ENCODE measurements at places on chromosomes 3 and 15.

DNA sequence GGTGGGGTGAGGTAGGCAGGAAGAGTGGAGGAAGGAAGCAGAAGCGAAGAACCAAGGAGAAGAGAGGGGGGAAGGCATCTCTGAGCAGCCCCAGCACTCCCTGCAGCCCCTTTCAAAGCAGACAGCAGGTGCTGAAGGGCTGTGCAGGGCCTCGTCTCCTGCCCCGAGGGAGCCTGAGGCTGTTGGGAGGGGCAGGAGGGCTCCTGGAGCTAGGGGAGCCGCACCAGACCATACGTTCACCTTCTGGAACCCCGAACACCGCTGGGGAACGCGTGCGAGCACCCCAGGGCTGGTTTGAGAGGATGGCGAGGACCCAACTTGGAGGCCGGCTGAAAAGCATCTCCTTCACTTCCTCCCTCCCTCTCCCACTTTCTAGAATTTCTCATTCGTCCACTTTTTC lies 259.8 kb downstream of the FAM43A start:
- no peak for DNase-seq

DNA sequence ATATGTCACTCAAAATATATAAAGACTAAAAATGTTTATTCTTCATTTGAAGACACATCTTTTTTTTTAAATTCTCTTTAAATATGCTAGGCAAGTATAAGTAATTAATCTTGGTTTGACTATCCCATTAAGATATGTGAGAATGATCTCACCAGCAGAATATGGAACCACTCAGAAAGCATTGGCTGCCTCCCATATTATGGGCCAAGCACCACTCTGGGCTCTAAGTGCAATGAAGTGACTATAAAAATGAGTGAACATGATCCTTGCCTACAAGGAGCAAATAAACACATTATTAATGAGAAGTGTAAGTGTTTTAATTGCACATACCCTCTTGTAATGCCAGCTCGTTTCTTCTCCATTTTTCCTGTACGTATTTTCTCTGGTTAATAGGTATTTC lies 328.5 kb downstream of the NAALADL2 start:
- no peak for DNase-seq

DNA sequence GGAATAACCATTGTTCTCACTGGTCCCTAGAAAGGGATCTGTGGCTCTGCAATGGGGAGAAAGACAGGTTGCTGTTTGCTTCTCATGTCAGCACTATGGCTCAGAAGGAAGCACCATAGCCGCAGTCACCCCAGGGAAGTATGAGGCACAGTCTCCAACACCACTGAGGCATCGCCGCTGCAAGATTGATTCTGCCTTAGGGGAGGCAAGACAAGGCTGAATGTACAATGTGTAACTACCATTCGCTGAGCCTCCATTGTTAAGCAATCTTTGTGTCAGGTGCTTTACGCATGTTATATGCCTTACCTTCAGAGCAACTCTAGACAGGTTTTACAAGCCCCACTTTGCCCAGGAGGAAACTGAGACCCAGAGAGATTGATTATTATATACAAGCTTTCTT lies 100.7 kb upstream of the KCNMB2 start:
- DNase-seq: no peak

DNA sequence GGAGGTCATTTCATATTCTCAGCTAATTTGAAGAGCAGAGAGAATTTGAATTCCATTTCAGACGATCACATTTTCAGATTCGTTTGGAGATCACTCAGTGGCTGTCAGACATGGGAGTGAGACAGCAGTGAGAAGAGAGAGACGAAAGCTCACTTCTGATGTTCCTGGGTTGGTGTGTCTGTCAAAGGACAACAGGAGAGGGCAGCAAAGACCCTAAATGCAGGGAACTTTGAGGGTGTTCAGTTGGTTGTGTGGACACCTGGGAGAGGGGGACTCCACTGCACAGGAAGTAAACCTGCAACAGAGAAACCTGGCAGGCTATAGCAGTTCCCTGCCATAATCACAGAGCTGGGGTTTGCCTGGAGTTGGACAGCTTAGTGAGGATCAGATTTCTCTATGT lies 675.1 kb downstream of the SQOR start:
- DNase-seq: no peak

- DNase-seq: no peak
These were observed 186.5 kb upstream of the GAP43 start for GRCh38 chr3:115436767-115437301.

All from activated T-helper 1 cell treated with anti-CD3 and anti-CD28 coated beads, Interleukin-2, amount 50 U/mL, for 16 hours (primary cell).